Stimulated activated CD4-positive, alpha-beta T cell treated with anti-CD3 and anti-CD28 coated beads, Interleukin-15, amount 100 ng/mL, for 1 hour (primary cell): ENCODE measurements at places on chromosomes 7 and 10.

DNA sequence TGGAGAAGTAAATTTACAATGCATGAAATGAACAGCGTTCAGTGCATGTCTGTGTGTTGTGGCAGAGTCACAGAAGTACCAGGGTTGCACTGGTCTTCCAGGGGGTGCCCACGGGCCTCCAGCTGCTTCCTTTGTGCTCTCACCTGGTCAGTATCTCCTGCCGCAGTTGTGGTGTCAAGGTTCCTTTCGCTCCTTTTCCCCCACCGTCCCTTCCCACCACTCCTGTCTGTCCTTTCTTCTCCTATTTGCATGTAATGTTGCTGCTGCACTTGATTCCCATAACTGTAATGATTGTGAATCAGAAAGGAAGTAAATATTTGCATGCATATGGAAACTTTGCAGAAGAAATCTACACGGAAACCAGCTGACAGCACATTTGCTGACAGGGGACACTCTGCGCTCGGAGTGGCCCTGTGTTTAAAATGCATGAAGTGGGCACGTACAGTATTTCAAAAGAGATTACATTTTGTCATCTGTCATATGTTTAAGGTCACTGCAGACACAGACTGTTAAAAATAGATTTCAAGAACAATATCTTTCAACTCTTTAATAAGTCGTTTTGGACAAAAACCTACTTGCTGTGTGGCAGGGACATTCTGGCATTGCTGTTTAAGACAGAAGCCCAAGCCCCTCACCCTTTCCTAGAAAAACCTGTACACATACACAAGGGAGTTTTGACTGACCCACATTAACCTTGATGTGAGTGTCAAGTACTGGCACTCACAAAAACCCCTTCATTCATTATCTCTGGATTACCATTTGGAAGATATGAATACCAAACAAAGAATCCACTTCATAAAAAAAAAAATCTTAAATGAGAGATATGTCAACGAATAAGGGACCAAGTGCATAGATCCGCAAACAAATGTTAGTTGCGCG lies 336.7 kb upstream of the KLF6 start:
- no peak for DNase-seq

GRCh38 chr7:106982415-106982814 lies 62.1 kb upstream of the PRKAR2B start:
- DNase-seq, result no peak

GRCh38 chr10:129468187-129468586 lies 1.1 kb downstream of the MGMT start:
- DNase-seq, result no peak

- no peak for DNase-seq
Observed at GRCh38 chr10:107545717-107546116, 381.2 kb upstream of the SORCS1 start.

DNA sequence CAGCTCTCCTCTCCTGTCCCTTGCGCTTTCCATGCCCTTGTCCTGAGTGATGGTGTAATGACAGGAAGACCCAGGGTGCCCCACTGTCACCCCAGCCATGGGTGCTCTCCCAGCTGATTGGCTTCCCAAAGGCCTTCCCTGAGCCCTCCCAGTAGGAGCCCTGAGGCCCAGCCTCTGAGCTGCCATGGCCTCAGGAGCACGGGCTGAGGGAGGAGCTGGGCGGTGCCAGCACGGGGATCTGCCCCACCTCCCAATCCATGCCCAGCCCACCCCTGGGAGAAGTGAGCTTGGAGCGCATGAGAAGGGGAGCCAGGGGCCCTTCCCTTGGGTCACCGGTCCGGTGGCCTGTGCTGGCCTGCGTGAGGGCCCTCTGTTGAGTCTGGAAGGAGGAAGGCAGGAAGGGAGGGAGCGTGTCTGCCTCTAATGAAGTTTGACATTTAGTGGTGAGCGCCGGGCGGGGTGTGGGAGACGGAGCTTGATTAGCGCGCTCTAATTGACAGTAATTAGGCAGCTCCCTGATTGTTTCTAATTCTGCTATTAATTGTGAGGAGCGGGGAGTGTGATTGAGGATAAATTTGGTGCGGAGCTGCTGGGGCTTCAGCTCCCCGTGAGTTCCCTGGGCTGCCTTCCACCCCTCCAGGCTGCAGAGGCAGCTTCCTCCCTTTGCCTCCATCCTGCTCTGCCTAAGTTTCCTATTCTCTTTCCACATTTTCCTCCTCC lies 28.3 kb downstream of the GBX1 start:
- DNase-seq, result no peak

DNA sequence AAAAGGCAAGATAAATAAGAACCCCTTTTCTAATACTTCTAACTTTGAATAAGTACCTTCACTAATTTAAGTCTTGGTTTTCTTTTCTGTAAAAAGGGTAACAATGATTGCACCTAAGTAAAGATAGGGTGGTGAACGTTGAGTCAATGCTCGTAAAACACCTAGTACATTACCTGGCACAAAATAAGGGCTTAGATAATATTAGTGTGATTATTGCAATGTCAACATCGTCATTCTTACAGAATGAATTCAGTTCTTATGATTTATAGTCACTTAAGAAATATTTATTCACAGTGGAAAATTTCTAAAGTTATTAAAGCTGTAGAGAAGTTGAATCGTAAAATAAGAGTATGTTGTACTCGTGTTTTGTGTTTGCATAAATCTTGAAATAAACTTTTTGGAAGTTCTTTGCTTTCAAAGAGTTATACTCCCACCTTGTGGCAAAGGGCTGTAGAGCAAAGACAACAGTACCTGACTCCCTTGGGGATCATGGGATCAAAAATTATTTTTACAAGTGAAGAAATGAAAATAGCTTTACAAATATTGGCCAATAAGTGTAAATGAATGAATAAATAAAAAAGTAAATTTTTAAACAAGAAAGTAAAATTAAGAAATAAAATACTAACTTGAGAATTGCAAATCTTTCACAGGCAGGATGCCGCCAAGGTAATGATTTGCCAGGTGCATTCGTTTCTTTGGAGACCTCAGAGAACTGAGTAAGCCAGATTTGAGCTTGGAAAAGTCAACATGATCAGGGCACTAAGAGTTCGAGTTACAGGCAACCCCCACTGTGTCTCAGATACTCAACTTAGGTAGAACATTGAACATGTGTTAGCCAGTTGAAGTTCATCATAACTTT lies 285.8 kb upstream of the CACNA2D1 start:
- DNase-seq, result no peak

DNA sequence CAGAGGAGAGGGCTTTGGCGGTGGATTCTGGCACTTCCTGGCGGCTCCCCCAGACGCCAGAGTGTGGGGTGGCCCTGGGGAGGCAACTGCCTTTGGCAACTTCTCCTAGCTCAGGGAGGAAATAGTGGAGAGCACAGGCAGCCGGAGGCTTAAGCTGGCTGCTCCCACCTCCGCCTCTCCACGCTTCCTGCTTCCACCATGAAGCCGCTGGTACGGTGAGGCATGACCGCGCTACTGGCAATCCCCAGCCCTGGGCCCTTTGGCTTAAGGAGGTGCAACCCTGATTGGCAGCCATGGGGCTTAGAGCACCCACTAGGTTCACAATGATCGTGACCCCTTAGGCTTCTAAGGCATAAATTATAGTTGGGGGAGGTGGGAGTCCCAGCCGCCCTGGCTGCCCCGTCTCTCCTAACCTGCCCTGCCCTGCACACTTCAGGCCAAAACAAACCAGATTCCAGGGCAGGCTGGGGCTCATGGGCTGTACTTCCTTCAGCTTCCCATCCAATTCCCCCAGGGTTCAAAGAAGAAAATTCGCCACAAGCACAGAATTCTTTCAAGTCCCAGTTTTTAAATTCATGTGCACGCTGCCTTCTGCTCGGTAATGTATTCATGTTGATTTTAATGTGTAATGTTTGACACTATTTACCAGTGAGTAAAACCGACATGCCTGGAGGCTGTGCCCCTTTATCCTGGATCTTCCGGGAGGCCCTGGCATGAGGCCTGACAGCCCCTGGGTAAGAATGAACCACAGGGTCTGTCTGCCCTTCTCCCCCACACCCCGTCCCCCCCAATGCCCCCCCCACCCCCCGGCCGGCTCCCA lies 90.7 kb upstream of the LRRC4 start:
- DNase-seq, result no peak

GRCh38 chr7:142348921-142349405 lies 91.1 kb upstream of the PRSS58 start:
- DNase-seq, result no peak

- no peak for DNase-seq
Observed at GRCh38 chr7:20364571-20365196, 34.0 kb downstream of the ITGB8 start.

GRCh38 chr7:19177269-19177668 lies 32.0 kb upstream of the FERD3L start:
- DNase-seq, result no peak

GRCh38 chr7:140060243-140060630 lies 2.5 kb downstream of the PARP12 start:
- DNase-seq, result no peak

GRCh38 chr7:135662123-135662372 lies 266 bp upstream of the STMP1 start:
- DNase-seq, result no peak

GRCh38 chr7:43559171-43559945 lies 23.6 kb upstream of the STK17A start:
- no peak for DNase-seq

DNA sequence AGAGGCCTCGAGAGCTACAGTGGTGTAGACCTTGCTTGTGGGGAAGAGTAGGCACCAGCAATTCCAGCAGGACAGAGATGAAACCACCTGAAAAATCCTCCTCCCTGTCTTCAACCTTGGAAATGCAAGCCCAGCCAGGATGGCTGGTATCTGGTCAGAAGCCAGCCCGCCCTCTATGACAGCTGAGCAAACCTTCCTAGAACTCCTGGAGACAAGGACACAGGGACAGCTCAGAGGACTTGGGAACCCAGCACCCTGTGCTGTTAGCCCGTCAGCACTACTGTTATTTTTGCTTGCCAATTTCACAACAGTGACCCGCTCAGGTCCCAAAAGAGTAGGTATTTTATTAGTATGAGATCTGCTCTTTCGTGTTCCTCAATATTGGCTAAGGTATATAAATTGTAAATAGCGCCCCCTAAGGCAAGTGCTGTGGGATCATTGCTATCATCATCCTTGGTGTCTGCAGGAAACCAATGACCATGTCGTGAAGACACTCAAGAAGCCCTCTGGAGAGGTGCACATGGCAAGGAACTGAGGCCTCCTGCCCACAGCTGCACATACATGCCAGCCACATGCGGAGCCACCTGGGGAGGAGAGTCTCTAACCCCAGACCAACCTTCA lies 156.5 kb upstream of the CHST15 start:
- DNase-seq, result no peak

- no peak for DNase-seq
Observed at GRCh38 chr10:52410916-52411315, 96.8 kb downstream of the DKK1 start.

DNA sequence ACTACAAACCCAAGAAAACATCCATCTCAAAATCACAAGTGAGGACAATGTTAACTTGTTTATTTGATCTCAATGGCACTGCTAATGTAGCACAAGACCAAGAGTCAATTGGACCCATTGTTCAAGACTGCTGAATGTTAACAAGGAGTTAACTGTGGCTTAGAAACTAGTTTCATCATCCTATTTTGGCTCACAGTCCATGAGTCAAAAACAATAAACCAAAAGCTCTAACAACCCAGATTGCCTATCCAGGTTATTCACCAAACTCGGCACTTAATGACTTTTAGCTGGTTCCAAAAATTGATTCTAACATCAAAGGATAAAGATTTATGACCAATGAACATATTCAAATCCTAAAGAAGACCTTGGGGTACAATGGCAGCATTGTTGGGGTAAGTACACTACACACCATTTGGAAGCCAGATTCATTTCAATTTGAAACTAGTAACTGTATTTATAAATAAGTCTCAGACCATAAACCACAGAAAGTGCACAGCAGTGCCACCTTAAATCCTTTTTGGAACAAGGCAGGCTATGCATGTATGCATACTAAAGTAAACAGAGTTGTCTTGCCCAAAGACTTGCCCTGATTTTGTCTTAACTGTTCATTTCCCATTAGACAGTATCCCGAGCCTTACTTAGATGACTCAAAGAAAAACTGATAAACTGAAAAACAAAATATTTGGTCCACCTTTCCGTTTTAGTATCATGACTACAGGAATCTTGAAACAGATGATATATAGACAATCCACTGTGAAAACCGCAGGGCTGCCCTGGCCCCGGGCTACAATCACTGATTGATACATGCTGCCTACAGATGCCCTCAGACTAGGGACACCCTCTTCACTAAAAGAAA lies 84.5 kb downstream of the SRPK2 start:
- no peak for DNase-seq

GRCh38 chr7:93719546-93719945 lies 145.0 kb upstream of the CALCR start:
- no peak for DNase-seq

- no peak for DNase-seq
Observed at GRCh38 chr7:130071701-130072622, 1.6 kb downstream of the KLHDC10 start.

- no peak for DNase-seq
Observed at GRCh38 chr7:151439855-151440798, at the start of gene CRYGN. Gene CRYGN, minus strand, starts transcription at chr7:151440141. Its CDS starts 224 bp downstream, at chr7:151439917.

GRCh38 chr7:158811461-158811860 lies 17.8 kb downstream of the ESYT2 start:
- DNase-seq, result no peak

DNA sequence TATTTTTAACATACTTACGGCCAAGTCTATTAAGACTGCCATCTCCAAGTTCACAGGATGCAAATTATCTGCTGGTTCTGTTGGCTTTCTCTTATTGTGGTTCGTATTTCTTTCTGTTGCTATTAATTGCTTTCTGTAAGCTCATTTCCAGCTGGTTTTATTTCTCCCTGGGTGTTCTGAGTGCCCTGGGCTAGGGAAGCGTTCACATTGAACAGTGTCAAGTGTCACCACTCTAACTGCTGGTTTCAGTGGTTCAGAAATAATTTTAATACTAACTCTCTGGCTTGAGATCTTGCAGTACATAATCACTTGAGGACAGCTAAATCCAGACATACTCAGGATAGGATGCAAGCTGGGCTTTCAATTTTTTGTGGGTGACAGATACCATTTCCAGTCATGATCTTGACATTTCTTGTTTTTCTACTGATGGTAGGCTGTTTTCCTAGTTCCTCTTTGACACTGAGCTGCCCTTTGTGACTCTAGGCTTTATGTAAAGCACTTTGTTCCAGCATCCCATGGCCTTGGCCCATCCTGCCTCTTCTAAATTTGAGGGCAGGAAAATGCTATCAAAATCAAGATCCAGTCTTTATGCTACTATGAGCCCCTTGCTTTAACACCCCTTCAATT lies 117.6 kb downstream of the SNX13 start:
- DNase-seq, result no peak

DNA sequence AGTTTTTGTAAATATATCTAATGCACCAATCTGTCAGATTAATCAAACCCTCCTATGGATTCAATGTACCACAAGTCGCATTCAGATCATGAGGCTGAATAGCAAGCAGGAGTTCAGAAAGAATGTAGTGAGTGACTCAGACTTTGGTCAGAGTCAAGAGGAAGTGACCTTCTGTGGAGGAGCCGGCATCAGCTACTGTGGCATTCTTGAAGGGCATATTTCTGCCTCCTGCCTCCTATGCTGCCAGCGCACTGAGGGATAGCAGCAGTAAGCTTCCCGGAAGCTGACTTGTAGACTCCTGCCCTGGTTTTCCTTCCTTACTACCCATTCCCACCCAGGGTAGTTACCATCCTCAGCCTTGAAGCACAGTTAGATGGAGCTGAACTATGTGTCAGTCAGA lies 867.5 kb downstream of the NRG3 start:
- DNase-seq, result no peak

- no peak for DNase-seq
Observed at GRCh38 chr7:123647106-123647730, 8.4 kb upstream of the LMOD2 start.

- no peak for DNase-seq
Observed at GRCh38 chr10:6067457-6067856, 5.3 kb upstream of the IL2RA start.

GRCh38 chr10:1419796-1420610 lies 317.3 kb downstream of the ADARB2 start:
- DNase-seq, result no peak

GRCh38 chr10:11775412-11775811 lies 33.2 kb downstream of the ECHDC3 start:
- DNase-seq, result no peak
